Frontal cortex (tissue), 4 donors: ENCODE measurements at places on chromosomes 11 and 22. TPM values are rescaled to one million over a fixed set of nuclear protein-coding genes. Genes with fewer than 3 reads are reported as not detected.
A peak's percentile ranks its signal among the peaks of the same experiment; 100 is the strongest.

HBE1 gene
- total RNA-seq: 15.1 TPM

PGA5 gene
- total RNA-seq: 0.82 TPM

DNA sequence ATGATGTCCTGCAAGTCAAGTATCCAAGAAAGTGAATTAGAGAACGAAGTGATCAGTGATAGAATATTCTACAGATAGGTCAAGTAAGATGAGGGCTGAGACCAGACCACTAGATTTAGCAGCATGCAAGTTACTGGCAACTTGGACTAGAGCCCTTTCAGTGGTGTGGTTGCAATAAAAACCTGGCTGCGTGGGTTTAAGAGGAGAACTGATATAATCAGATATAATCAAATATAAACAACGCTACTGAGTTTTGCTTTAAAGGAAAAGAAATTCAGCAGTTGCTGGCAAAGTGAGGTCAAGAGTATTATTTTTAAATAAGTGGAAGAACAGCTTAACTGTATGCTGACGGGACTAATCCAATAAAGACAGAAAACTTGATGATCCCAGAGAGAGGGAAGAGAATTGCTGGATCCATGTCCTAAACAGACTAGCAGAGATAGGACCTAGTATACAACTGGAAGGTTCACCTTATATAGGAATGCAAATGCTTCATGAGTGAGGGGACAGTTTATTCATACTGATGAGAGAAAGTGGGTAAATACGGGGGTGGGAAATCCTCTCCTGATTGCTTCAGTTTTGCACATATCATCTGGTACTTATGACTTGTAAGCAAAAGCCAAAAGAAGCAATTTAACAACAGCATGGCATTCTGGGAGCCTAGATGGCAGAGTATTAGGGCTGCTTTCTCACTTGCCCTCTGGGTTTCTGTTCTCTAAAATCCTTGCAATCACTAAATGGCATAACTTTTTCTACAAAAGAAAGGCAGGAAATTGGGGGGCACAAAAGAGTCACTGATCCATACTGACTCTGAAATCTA lies 146.2 kb downstream of the RBFOX2 start:
- DNase-seq: no peak

SPON1 gene
- total RNA-seq: 33.4 TPM

AQP11 gene
- total RNA-seq: 4.9 TPM

- no peak for DNase-seq
Observed at GRCh38 chr22:50304528-50305392, 2.7 kb downstream of the PLXNB2 start.

DNA sequence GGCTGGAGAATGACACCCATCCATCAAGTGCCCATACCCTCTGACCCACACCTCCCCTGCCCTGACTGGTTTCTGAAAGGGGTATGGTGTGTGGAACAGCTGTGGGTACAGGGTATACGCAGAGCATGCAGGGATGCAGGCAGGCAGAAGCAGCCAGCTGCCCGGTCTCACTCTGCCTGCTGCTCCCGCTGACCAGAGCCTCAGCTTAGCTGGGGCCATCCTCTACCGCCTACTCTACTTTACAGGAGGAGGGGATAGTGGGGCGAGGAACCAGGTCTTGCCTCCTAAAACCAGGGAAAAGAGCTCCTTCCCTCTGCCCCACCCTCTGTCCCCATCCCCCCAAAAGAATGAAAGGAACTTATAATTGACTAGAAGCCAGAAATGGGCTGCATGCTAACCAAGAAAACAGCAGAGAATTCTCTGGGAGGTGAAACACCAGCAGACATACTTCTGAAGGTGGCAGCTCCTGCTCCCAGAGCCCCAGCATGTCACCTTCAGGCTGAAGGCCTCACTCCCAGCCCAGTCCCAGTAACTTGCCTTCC lies 13.0 kb upstream of the CHRM4 start:
- no peak for DNase-seq

DNA sequence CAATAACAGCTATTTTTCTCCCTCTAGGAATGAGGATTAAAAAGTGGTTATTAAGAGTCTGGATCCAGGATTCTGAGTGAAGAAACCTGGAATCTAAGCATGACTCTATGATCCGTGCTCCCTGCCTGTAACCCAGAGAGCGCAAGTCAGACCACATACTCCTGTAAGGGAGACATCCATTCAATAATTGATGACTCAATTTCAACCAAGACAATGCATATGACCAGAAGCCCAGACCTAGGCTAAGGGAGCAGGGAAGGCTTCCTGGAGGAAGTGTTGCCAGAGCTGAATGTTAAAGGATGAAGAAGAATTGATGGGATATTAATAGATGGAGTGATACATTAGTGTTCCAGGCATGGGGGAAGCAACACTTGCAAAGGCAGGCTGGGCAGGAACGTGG lies 13.8 kb upstream of the PAMR1 start:
- DNase-seq: no peak

MMP7 gene
- total RNA-seq: not detected

GRCh38 chr22:44360668-44361381 lies 48.1 kb upstream of the SHISAL1 start:
- no peak for DNase-seq

THY1 gene
- total RNA-seq: 15.1 TPM

DNA sequence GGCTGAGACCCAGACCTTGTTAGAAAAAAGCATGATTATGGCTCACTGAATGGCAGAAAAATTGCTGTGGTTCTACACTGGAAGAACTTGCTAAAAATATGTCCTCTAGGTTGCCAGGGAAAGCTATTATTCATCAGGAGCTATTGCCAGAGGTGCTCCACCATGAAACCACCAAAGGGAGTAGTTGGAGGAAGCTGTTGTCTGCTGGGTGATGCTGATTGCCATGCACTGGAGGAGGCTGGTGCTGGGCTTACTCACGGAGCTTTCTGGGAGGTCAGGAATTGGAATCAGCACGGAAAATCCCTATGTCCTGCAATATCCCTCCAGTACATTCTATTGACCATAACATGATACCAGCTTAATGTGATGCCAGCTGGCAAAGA lies 199.6 kb upstream of the ZBED5 start:
- no peak for DNase-seq

PES1 gene
- 52.2 TPM for total RNA-seq

DNA sequence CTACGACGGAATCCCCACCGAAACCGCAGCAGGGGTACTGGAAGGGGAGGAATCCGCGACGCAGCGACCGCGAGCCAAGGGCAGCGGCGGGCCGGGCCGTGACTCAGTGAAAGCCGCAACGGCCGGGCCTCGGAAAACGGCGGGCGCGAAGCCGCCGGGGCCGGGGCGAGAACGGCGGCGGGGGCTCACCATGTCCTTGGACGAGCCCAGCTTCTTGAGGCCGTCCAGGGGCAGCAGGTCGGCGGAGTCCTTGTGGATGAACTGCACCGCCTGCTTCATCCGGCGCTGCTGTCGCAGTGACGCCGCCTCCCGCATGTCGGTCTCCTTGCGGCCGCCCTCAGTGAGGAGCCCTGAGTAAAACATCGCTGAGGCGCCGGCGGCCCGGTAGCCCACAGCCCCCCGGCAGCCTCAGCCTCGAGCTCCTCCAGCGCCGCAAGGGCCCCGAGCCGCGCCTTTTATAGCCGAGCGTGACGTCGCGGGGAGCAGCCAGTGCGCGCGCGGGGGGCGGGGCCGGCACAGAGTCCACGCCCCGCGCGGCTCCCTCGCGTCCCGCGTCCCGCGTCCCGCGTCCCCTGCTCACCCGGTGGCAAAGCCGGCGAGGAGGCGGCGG lies at the start of gene NRIP3:
TSS of gene NRIP3 (minus strand) at position 429 of the 610 bp plus-strand sequence. CDS start at position 363, 66 bp downstream.
- DNase-seq: peak; percentile 88

DNA sequence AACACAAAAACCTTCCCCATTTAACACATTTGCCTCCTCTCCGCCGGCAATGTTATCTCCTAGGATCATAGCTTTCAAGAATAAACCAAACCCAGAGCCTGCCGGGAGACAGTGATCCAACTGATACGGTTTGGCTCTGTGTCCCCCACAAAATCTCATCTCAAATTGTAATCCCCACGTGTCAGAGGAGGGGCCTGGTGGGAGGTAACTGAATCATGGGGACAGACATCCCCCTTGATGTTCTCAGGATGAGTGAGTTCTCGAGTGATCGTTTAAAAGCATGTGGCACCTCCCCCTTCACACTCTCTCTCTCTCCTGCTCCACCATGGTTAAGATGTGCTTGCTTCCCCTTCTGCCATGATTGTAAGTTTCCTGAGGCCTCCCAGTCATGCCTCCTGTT lies 33.3 kb downstream of the RBFOX2 start:
- no peak for DNase-seq

- no peak for DNase-seq
Observed at GRCh38 chr11:84497181-84497580, 1130.0 kb downstream of the DLG2 start.

NTM gene
- 119 TPM for total RNA-seq

IL18 gene
- total RNA-seq: 0.82 TPM

DNA sequence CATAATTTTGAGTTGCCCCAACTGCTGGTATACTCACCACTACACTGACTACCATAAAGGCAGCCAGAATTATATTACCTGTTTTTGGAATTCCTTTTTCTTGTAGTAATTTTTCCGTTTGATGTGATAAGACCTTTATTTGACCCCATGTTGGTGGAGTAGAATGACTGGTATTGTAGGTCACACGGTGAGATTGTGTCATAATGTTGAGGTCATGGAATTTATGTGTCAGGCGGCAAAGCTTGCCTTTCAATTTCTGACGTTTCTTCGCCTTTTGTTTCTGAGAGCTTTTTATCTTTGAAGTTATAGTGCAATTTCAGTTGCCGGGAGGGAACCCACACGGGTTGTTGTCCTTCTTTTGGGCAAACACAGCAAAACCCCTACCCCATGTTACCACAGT lies 13.0 kb downstream of the OR52K1 start:
- DNase-seq: no peak

CTTN gene
- 91.7 TPM for total RNA-seq

PANX2 gene
- total RNA-seq: 2.0 TPM

SLC5A1 gene
- not detected for total RNA-seq

NXF1 gene
- 10.6 TPM for total RNA-seq

RGL4 gene
- total RNA-seq: not detected

DNA sequence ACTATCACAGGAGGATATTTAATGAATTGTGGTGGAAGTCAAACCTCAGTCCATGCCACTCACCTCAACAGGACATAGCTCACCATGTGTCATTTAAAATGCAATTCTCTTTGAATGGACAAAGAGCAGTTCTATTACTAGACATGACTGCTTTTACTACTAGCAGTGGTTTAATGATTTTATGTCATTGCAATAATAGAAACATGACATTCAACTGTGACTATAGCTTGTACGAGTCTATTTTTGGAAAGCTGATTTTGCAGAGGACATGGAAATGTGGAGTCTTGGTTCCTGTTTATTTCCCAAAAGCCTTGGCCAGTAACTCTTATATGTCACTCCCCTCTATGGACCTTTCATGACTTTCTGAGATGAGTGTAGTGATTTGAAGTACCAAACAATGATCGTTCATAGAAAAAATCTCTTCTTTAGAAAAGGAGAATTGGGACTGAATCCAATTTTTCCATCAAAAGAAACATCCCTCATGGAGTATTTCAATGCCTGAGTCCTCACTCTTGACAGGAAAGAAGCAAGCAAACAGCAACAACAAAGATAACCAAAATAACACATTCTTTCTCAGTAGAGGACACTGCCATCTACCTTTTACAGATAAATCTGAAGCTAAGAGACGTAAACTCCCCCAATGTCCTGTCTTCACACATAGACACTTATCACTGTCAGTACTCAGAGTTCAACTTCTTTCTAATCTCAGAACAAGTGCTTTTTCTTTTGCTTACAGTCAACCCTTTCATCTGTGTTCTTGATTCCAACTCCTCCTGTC lies 233.4 kb downstream of the LRRC4C start:
- no peak for DNase-seq

GRCh38 chr11:129930296-129930695 lies 34.9 kb upstream of the NFRKB start:
- DNase-seq: no peak

- peak; percentile 88 for DNase-seq
Observed at GRCh38 chr22:35582861-35583670, 34.1 kb downstream of the MB start.

- peak; percentile 54 for DNase-seq
Observed at GRCh38 chr22:39622881-39623367, 52.4 kb downstream of the CACNA1I start.

DNA sequence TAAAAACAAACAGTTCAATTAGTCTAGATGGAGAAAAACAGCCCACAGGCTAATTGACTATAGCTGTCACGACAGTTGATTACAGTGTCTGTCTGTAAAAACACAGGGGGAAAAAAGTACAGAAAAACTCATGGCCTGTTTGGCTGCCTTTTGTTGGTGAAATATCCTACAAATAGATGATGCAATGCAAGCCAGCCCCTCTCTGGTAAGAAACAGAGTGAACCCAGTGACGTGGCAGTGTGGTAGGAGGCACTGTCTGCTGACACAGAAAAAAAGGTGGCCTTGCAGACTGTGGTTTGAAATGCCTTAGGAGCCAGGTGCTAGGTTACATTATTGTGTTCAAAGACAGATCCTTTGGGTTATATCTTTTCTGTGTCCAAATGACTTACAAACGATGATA lies 431.4 kb upstream of the CCDC90B start:
- no peak for DNase-seq

DNA sequence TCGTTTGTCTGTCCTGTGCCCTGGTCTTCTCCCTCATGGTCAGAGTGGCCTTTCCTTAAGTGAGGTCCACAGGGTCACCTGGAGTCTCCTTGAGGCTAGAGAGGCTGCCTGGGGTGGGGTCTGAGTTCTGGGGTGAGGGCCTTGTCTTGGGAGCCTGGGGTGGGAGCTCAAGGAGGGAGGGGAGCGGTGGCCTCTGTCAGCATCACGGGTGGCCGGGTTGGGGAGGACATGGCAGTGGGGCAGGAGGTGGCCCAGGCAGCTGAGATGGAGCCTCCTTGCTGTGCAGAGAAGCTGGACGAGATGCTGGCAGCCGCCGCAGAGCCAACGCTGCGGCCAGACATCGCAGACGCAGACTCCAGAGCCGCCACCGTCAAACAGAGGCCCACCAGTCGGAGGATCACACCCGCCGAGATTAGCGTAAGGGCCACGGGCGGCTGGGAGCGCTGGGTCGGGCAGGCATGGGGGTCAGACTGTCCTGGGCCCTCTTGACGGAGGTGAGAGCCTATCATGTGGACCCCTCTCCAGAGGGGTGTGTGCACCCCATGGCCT lies 23.3 kb upstream of the ACR start:
- DNase-seq: no peak

IRAG1 gene
- total RNA-seq: 1.6 TPM

GRCh38 chr22:39900306-39901227 lies at the start of gene GRAP2:
TSS of gene GRAP2 (plus strand) at chr22:39901084. CDS start at chr22:39947107, 46,023 bp downstream.
- no peak for DNase-seq

GRCh38 chr22:31754813-31755212 lies 994 bp downstream of the DEPDC5 start:
- no peak for DNase-seq

MMP27 gene
- total RNA-seq: not detected

DNA sequence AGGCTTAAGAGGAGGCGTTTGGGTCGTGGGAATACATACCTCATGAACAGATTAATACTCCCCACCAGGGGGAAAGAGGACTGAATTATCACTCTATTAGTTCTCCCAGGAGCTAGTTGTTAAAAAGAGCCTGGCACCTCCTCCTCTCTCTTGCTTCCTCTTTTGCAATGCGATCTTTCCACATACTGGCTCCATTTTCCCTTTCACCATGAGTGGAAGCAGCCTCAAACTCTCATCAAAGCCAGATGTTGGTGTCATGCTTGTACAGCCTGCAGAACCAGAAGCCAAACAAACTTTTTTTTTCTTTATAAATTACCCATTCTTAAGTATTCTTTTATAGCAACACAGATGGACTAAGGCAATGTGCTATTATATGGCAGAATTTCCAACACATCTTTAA lies 258.5 kb downstream of the FAM76B start:
- no peak for DNase-seq
